Activated CD4-positive, alpha-beta T cell treated with anti-CD3 and anti-CD28 coated beads for 4 hours (primary cell): ENCODE measurements at places on chromosomes 5 and 9.
A peak's percentile ranks its signal among the peaks of the same experiment; 100 is the strongest.

- DNase-seq = peak; percentile 2
These were observed 180.1 kb upstream of the MVB12B start for GRCh38 chr9:126146254-126147145.

GRCh38 chr9:36284226-36284625 lies 26.0 kb upstream of the GNE start:
- no peak for DNase-seq

DNA sequence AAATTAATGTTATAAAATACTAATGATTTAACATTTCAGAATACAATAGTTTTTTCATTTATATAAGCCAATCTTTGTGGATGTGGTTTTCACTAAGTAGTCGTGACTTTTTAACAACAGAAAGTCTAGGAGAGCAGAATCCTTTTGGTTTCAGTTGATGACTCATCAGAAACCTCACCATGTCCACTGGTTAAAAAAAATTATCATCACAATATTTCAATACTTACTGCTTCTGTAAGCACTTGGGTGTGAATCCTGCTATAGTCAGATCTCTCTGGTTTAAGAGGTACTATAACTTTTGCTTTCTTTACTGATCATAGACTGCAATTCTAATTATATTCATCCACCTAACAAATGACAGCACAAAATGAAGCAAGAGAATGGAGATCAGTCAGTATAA lies 77.2 kb downstream of the MRPS30 start:
- DNase-seq = no peak

DNA sequence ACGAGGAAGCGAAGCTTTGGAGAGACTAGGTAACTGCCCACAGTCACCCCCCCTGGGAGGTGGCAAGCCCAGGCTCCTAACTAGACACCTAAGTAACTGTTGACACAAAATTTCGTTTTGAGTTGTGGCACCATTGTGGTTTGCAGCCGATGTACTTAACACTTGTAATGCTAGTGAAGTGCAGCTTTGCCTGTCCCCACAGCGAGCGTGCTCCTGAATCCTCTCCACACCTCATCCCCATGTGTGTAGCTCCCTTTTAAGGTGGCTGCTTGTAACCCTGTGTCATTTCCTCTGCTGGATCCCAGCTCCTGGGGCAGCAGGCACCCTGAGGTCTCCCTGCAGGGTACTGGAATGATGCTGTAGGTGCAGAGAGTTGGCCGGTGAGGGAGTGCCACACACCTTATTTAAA lies 114.9 kb downstream of the TRIO start:
- no peak for DNase-seq

GRCh38 chr5:83865579-83865978 lies 144.9 kb upstream of the HAPLN1 start:
- no peak for DNase-seq
